ENCODE measurements at places on chromosomes 5 and 9.
A peak's percentile ranks its signal among the peaks of the same experiment; 100 is the strongest.

GRCh38 chr9:79259858-79260257, 311.9 kb upstream of the TLE4 start:
- DNase-seq: no peak

- no peak for DNase-seq
These were observed 320.3 kb upstream of the CLINT1 start for GRCh38 chr5:158179271-158179670.

DNA sequence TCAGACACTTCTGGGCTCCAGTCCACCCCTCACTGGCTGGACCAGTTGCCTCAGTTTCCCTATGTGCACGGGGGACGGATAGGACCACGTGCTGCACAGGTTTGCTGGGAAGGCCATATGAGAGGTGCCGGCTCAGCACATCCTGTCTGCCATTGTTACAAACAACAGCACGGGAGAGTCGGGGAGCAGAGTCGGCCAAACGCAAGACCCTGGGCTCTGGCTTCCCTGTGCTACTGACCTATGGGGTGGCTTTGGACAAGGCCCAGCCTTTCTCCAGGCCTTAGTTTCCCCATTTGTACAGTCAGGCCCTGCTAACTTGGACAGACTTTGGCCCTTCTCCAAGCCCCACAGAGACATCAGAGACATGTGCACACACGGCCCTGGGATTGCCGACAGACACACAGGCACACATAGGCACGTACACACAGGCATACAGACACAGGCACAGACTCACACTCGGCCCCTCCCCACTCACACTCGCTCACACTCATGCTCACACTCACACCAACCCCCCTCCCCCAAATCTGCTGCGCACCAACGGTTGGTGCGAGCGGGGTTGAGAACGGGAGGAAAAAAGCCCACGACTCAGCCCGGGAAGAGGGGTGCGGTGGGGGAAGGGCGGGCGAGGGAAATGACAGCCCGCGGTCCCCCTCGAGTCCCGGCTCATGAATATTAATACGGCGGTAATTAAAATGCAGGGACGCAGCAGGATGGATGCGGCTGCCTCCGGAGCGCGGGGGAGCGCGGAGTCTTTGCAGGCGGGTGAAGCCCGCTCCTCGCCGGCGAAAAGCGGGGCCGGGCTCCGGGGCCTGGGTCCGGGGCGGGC, 133.0 kb downstream of the C9orf50 start:
- no peak for DNase-seq

DNA sequence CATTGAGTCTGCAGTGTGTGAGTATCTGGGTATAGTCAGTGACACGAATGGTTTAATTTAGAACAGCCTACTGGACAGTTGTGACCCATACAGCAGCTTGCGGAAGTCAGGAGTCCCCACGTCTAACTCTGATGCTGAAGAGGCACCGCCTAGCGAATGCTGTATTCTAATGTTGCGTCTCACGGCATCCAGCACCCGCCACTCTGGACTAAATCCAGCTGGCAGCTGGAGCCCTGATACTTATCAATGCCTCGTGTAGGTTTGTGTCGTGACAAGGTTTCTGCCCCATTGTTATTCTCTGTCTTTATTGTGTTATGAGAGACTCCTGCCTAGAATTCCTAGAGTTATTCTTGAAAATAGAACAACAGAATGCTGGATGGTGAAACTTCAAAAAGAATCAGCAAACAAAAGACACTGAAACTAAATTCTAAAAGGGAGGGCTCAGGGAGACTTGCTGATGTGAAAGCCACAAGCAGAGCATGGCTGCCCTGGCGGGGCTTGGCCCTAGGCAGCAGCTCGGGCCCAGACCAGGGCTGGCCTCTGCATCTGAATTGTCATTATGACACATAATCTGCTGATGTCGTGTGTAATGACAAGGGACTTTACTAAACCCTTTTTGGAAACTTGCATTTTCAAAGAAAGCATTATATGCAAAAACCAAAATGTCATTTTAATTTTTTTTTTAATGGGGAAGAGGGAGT, 123.5 kb upstream of the ICE1 start:
- DNase-seq: no peak

DNA sequence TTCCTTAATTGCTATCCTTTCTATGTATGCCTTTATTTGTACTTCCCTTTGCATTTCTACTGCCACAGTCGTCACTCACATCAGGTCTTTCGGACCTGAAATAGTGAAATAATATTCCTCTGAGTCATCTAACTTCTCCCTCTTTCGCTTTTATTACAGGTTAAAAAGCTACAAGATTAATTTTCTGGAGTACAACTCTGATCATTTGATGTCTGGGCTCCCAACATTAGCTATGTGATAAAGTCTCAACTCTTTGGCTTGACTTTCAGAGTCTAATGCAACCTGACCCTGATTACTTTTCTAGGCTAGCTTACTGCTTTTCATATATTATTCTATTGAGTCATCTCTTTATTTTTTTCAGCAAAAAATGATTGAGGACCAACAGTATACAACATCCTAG, 638.8 kb upstream of the WWC1 start:
- no peak for DNase-seq

GRCh38 chr9:21429191-21429590, 11.0 kb upstream of the IFNA1 start:
- DNase-seq: no peak

- no peak for DNase-seq
These were observed 188.1 kb downstream of the RFX3 start for GRCh38 chr9:3337515-3338225.

GRCh38 chr5:81505672-81506071, 111.7 kb upstream of the ACOT12 start:
- no peak for DNase-seq

DNA sequence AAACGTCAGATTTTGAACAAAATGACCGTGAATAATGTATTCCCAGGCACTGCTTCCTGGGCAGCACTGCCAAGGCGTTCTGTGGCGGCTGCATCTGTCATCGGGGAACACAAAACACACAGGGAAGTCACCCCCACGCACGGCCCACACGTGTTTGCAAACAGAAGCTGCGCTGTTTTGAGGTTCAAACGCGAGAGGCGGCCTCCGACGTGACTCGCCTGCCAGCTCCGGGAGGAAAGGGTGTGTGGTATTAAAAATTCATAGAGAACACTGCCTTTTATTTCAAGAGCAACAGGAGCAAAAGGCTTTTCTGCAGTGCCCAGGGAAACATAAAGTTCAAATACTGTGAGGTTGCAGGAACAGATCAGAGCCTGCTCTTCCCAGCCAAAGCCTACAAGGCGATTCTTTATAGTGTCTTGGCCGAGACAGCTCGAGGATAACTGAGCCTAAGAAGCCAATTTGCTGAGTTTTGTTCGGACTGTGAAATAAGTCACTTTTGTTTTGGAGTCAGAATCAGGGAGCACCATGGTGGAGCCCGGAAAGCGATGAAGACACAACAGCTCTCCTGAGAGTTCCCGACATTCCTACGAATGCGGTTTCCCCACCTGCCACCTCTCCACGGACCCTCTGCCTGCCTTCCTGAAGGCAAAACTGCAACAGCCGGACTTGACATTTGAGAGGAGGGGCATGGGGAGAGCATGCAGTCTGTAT, 115.3 kb upstream of the IRX2 start:
- DNase-seq: no peak

- no peak for DNase-seq
These were observed 78.2 kb upstream of the RAPGEF1 start for GRCh38 chr9:131818089-131818488.

DNA sequence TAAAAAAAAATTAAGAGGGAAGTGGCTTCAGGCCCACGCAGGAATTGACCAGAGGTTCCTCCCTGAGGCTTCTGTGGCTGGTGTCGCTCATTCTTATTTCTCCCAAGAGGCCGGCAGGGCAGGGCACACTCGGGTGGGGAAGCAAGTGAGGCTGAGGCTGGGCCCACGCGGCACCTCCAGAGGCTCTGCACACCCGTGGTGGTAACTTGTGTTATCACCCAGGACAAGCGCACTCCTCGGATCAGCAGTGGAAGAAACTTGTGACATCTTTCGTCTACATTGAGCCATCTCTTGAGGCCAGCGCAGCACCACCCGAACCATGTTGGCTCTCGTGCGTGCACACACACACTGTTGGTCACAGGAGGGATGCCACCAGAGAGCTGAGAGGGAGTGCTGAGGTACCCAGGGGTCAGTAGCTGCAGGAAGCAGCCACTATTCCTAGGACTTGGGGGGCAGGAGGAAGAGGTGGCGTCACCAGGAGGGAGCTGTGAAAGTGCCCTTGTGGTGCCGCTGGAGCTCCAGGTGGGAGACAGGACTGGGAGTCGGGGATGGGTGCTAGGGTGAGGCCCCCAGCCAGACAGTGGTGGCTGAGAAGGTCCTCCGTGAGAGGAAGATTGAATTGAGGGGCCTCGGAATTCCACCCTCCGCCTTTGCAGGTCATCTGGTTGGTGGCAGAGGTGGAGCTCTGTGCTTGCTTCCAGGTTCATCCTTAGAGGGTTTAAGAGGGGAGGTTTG, 6.4 kb downstream of the NDUFS6 start:
- no peak for DNase-seq

GRCh38 chr9:20630241-20630943, 8.1 kb upstream of the MLLT3 start:
- DNase-seq: no peak

DNA sequence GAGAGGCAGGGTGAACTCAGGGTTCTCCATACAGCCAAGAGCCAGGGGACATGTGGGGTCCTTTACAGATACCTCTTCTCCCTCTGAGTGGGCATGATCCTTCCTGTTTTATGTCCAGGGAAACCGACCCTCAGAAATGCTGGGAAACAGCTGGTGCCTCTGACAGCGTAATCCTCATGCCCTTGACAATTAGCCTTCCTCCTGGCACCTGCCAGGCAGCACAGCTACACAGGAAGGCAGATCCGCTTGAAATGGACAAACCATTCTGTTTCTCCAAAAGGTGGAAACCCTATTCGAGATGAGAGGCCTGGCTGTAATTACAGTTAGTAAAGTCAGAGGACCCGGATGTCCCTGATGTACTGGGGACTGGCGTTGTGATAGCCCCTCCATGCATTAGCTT, 7.2 kb downstream of the ERGIC1 start:
- no peak for DNase-seq

DNA sequence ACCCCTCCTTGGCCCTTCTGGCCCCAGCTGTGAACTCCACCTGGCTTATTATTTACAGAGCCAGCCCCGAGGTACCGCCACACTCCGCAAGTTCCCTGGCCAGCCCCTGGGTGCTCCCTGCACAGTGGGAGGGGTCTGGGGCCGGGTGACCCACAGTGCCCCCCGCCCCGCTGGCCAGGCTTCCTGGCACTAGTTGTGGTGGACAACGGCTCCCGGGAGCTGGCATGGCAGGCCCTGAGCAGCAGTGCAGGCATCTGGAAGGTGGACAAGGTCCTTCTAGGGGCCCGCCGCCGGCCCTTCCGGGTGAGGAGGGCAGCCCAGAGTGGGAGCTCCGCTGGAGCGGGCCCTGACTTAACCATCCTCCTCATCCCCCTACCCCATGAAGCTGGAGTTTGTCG, 3.9 kb downstream of the MAMDC4 start:
- DNase-seq: no peak

GRCh38 chr5:93715327-93715726, 26.1 kb downstream of the POU5F2 start:
- DNase-seq: peak; percentile 30

- DNase-seq: no peak
These were observed 342.7 kb downstream of the ARHGEF28 start for GRCh38 chr5:73968729-73969128.

- peak; percentile 58 for DNase-seq
These were observed 80.0 kb downstream of the OXCT1 start for GRCh38 chr5:41790038-41790776.

- no peak for DNase-seq
These were observed 84.1 kb downstream of the PHF2 start for GRCh38 chr9:93660352-93661046.

- DNase-seq: peak; percentile 88
These were observed 21.8 kb downstream of the DMAC1 start for GRCh38 chr9:7777771-7778170.

GRCh38 chr9:107340920-107341632, 58.0 kb downstream of the RAD23B start:
- DNase-seq: peak; percentile 11

- no peak for DNase-seq
These were observed 84.2 kb downstream of the FBXO38 start for GRCh38 chr5:148467958-148468357.

DNA sequence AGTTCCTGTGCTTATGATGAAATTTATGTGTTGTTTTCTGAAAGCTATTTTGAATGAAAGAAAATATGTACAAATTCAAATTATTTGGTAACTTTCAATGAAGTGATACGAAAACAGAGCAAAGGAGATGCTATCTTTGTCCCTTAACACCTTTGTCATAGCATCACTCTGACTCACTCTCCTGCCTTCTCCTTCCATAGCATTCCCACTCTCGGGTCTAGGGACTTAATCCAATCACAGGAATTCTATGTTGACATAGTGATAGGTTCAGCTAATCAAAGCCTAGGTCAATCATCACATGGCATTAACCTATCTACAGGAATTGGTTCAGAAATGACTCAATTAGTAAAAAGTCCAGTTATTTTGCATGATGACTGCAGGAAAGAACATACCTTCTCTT, 464.7 kb upstream of the RORB start:
- DNase-seq: no peak

- DNase-seq: no peak
These were observed 60.6 kb downstream of the AUH start for GRCh38 chr9:91301161-91301560.

DNA sequence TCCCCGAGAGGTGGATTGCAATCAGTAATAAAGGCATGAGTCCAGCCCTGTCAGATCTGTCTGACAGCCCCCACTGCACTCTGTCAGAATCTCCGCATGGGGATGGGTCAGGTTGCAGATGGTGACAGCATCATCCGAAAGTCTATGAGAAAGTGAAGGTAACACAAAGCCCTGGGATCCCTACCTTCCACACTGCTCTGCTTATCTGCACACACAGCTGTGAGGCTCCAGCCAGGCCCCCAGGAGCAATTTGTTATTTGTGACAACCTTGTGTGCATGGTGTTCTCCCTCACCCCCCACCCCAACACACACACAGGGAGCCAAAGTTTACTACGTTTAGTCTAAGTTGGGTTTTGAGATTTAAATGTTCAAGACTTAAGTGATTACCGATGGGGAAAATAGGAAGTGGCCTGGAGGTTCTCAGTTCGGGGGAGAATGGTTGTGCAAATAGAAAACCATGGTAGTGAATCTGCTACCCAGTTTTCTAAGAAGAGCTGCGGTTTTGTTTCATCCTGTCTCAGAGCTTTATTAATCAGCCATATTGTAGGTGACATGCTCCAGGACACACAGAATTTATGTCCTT, 92.7 kb downstream of the SV2C start:
- DNase-seq: no peak

DNA sequence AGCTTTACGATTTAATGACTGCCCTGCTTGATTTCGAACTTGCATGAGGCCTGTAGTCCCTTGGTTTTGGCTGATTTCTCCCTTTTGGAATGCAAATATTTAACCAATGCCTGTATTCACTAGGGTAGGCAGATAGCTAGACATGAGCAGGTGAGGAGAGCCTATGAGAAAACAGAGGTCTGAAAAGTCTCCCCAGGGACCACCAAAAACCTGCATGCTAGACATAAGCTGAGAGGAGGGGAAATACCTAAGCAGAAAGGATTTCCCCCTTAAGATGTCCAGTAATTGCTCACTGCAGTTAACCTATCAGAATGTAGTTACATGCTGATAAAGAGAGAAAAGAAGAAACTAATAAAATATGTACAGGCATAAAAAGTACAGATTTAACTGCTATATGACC, 667.4 kb upstream of the SEMA6A start:
- no peak for DNase-seq
